Epithelial cell of proximal tubule (primary cell): ENCODE measurements at places on chromosomes 2 and 18. TPM values are rescaled to one million over a fixed set of nuclear protein-coding genes. Genes with fewer than 3 reads are reported as not detected.

Gene CFAP221
- 0.80 TPM in 1 of 2 replicates, not detected in the other for total RNA-seq

Gene COL4A3
- total RNA-seq: under 0.01 and 1.1 TPM in 2 replicates

Gene STK39
- total RNA-seq: 32.3 and 46.0 TPM in 2 replicates

Gene SLC9A4
- total RNA-seq: 0.36 and 0.40 TPM in 2 replicates

Gene SLC38A11
- 0.17 TPM in 1 of 2 replicates, not detected in the other for total RNA-seq

Gene MOGAT1
- total RNA-seq: not detected in 2 replicates
